ENCODE measurements at places on chromosomes 3 and 15.

DNA sequence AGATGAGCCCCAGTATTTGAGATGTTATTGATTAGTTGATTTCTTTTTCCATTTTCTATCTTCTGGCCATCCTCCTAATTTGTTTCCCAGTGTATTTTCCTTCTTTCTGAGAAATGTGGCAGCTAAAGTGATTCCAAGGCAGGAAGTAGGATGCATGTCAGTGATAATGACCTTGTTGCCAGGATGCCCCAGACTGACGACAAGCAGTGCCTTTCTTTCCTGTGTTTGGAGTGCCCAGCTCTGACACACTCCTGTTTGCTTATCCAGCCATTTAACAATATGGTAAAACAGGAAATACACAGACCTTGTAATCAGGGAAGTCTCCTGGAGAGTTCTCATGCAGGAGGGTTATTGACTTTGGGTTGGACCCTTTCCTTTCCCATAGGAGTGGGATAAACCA lies 20.4 kb downstream of the TMOD2 start:
- DNase-seq = no peak

DNA sequence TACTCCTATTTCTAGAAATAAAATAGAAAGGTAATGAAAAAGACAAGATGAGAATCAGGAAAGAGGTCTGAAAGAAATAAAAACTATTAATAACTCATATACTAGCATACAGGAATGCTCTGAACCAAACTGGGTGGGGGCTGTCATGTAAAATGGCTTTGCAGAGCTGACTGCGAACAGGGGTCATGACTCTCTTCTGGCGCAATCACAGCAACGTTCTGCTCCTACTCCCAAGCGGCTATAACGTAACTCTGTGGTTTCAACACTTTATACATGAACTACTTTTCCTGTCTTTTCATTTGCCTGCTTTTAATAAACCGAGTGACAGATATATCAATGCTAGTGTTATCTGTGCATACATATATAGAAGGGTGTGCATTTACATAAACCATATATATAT lies 116.7 kb downstream of the DLG1 start:
- peak; percentile 48 for DNase-seq

DNA sequence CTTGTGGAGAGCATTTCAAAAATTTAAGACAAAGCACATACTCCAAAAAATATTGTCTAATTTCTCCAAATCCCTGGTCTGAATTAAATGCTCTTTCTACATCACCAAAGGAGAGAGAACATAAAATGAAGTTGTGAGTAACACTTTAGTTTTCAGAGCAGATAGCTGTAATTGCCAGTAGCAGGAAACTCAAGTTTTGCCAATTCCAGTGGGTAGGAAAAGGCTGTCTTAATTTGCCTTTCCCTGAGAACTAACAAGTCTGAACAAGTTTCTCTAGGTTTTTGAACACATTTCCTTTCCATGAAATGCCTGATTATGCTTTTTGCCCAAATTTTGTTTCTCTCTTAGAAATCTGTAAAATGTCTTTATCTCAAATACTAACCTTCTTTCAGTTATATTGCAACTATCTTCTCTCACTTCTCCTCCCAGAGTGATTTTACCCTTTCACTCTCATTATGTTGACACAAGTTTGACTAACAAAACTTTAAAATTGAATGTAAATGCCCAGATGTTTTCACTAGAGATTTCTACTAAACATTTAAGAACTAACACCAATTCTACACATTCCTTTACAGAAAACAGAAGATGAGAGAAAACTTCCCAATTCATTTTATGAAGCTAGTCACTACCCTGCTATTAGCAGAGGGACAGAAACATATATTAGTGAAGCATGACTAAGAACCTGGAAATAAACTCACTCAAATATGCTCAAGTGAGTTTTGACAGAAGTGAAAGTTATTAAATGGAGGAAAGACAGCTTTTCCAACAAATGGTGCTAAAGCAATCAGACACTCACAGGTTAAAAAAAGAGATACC lies 38.4 kb downstream of the RFX7 start:
- DNase-seq = no peak

DNA sequence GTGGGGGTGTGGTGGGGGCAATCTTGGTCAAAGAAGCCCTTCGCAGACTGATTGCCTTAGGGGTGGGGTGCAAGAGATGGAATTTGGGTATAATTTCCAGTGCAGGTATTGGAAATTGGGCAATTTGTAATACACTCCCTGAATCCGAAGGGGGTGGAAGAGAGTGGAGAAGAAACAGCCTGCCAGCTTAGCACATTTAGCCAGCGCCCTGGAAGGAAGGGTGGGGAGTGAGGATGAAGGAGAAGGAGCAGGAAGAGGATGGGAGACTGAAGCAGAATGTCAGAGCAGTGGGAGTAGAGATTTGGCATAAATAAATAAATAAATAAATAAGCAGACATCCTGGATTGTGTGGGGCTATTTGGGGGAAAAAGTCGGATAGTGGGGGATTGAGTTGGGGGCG lies 1.6 kb downstream of the GAP43 start:
- no peak for DNase-seq

DNA sequence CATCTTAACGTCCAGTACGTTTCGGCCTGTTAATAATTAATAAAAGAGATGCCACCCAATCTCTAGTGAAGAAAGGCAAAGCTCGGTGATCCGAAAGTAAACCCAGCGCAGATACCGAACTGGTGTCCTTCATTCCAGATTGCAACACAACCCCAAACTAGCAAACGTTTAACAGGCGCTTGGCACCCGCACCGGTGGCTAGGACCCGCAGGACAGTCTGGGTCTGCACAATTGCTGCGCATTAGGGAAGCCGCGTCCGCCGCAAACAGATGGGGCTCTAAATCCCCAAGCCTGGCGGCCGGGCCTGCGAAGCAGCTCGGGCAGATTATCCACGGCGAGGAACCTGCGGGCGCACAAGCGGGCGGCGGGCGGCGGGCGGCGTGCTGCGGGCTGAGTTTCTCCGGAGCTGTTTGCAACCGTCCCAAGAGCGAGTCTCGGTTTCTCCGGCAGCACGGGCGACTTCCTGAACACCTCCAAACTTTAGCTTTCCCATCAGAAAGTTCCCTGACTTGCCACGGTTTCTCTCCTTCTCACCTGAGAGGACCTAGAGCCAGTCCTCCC lies 112.1 kb upstream of the ICE2 start:
- DNase-seq = no peak
